ENCODE measurements at places on chromosomes 3 and 15.

DNA sequence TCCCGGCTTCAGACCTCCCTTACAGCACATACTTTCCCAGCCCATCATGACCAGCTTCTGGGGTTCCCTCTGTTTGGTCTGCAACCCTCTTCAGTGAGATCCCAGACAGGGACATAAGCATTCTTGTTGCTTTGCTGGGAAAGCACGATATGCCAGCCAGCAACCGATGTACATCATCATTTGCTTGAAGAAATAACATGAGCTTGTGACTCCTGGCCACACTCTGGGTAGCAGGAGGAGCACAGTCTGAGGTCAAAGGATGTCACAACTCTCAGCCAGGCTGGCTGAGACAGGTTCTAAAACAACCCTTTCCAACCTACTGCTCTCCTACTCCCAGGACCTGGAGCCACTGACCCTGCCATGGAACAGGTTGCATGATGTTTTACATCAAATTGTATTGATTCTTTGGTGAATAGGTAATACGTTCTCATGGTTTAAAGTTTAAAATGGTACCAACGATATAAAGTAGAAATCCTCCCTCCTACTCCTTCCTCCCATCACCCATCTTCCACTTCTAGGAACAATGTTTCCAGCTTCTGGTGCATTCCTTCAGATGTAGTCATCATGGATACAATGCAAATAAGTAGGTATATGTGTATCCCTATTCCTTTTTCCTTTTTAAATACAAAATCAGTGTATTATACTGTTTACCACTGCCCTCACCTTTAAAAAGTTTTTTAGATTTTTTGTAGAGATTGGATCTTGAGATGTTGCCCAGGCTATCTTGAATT, 190.3 kb downstream of the OPA1 start:
- DNase-seq: no peak

DNA sequence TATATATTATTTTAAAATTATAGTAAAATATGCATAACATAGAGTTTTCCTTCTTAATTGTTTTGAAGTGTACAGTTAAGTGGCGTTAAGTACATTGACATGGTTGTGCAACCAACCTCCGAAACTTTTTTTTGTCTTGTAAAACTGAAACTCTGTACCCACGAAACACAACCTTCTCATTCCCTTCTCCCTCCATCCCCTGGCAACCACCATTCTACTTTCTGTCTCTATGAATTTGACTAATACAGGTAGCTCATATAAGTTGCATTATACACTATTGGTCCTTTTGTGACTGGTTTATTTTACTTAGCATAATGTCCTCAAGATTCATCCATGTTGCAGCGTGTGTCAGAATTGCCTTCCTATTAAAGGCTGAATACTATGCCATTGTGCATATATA, 179.4 kb downstream of the SATB1 start:
- no peak for DNase-seq

- DNase-seq: no peak
Observed at GRCh38 chr3:178203650-178204049, 332.6 kb upstream of the KCNMB2 start.

GRCh38 chr3:29481969-29482767, 201.3 kb downstream of the RBMS3 start:
- DNase-seq: no peak

DNA sequence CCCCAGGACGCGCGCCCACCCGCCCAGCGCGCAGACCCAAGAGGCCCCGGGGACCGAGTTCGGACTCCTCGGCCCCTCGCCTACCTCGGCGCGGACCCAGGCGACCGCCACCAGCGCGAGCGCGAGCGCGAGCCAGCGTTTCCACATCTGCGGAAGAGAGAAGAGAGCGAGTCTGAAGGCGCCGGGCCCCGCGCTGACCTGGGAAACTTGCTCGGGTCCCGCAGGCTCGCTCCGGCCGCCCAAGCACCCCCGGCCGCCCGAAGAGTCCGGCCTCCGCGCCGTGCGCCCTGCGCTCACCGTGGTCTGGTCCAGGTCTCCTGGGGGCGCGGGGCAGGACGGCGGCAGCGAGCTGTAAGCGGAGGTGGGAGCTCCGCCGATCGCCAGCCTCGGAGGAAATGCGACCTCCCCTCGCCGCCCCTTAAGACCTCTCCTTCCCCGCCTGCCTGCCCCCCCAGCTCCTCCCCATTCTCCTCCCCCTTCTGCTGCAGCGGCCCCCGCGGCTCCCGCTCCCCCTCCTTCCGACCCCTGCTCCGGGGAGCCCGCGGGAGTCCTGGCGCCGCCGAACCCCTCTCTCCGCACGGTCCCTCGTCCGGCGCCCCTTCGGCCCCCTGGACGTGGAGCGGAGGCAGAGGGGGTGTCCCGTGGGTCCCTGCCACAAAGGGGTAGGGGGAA, at the start of gene FSTL1:
FSTL1 (minus strand) TSS at position 393 of the 672 bp plus-strand sequence; CDS start at position 147, 246 bp downstream.
- no peak for DNase-seq

- no peak for DNase-seq
Observed at GRCh38 chr3:69488026-69488425, 102.1 kb upstream of the FRMD4B start.

- no peak for DNase-seq
Observed at GRCh38 chr3:52259035-52259434, 13.5 kb downstream of the PPM1M start.

DNA sequence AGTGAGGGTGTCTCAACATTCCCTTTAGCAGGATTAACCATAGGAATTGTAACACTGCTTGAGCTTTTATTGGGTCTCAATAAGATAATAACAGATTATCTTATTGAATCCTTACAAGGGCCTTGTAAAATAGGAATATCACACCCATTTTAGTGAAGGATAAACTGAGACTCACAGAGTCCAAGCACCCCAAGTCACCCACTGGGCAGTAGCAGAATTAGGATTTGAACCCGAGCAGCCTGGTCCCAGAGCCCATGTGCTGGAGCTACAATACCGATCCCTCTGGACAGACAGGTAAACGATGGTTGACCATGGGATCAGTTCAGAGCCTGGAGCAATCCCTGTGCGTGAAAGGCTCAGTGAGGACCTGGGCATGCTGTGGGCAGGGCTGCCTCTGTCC, 56.3 kb upstream of the MRPS22 start:
- no peak for DNase-seq

GRCh38 chr3:63724987-63725386, 72.5 kb downstream of the SNTN start:
- no peak for DNase-seq

GRCh38 chr3:21290557-21290956, 460.5 kb downstream of the ZNF385D start:
- no peak for DNase-seq

DNA sequence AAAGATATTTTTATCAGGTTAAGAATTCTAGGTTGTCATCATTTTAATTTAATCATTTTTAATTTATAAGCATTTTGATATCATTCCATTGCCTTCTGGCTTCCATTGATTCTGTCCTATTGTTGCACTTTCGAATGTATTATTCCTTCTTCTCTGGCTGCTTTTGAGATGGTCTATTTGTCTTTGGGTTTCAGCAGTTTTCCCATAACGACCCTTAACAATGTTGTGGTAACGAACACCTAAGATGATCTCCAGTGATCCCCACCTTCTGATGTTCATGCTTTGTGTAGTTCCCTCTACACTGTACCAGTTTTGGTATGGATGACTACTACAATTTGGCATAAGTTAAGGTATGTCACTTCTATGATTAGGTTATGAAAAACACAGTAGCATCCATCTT, 59.9 kb downstream of the MINAR1 start:
- DNase-seq: no peak

DNA sequence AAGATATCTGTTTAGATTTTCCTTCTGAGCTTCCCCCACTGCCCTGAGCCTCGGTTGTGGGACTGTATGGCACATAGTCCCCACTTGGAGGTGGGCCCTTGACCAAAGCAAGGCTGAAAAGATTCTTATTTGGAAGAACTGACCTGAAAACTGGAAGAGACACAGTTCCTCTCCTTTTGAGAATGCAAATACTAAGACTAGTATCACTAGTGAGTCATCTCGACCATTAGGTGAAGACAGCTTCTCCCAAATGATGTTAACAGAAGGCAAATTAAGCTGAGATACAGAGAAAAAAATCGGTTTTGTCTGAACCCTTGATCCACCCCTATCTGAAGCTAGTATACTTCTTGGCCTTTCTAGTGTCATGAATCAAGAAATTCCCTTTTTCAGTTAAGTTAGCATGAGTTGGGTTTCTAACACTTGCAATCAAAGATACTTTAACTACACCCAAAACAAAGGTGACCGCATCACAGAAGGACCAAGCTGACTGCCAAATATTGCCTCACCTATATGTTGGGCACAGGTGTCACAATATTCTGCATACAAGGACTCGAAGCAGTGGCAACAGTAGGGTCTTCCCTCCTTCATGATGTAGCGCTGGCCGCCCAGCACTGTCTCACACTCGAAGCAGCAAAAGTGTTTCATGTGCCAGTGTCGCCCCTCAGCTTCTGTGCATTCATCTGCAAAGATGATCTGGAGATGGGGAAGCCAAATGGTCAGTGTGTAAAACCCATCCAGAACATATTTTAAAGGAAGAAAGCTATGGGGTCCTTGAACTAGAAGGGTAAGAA, 72.4 kb downstream of the PRICKLE2 start:
- no peak for DNase-seq

DNA sequence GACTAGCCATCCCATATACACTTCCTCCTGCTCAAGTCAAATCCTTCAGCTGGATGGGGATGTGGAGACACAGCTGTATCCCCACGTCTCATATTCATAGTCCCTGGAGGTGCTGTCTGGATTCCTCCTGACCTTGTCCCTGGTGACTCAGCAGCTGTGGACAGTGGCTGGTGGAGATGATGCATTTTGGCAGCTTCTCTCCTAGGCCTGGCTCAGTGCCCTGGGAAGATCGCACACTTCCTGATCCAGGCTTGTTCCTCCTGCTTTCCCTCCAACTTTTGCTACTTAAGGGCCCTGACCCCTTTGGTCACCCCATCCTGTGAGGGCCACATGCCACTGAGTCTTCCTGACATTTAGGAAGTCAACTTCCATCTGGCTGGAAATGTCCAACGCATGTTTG, 44.4 kb downstream of the ADAMTSL3 start:
- DNase-seq: no peak

- DNase-seq: no peak
Observed at GRCh38 chr3:143795874-143796273, 52.4 kb downstream of the SLC9A9 start.

DNA sequence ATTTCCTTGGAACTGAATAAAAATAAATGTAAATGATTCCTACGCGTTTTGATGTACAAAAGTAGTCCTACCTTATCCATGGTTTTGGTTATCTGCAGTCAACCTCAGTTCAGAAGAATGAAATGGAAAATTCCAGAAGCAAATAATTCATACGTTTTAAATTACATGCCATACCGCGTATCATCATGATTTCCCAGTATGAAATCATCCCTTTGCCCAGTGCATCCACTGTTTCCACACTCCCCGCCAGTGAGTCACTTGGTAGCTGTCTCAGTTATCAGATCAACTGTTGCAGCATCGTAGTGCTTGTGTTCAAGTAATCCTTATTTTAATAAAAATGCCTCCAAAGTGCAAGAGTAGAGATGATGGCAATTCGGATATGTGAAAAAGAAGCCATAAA, 9.1 kb upstream of the MFSD1 start:
- DNase-seq: no peak

- DNase-seq: no peak
Observed at GRCh38 chr3:159082519-159082918, 280.7 kb downstream of the MFSD1 start.

GRCh38 chr3:42421818-42422796, 11.7 kb upstream of the LYZL4 start:
- DNase-seq: no peak

GRCh38 chr15:78065973-78066946, 11.3 kb downstream of the TBC1D2B start:
- DNase-seq: no peak

DNA sequence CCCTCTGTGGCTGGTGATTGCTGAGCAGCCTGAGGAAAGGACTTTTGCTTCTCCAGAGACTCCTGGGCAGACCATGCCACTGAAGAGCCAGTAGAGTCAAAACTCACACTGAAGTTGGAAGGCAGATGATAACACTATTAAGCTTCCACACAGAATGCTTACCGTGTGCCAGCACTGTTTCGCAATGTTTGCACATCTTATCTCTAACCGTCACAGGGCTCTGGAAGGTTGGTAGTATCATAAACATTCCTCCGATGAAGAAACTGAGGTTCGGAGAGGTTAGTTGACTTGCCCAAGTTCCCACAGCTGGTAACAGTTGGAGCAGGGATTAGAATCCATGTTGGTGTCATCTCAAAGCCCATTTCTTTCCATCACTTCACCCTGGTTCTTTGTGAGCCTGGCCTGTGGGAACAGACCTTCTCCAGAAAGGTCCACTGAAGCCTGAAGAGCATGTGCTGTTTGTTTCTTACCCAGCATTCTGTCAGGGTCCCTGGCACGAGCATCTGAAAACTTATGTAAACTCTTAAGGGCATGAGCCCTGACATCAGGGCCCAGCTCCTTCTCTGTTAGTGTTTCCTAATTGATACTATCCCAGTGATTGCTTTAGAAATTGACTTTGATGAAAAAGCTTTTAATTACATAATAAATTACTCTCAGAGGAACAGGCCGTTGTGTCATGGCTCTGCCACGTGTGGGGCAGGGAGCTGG, 77.0 kb upstream of the PRR23C start:
- DNase-seq: no peak

DNA sequence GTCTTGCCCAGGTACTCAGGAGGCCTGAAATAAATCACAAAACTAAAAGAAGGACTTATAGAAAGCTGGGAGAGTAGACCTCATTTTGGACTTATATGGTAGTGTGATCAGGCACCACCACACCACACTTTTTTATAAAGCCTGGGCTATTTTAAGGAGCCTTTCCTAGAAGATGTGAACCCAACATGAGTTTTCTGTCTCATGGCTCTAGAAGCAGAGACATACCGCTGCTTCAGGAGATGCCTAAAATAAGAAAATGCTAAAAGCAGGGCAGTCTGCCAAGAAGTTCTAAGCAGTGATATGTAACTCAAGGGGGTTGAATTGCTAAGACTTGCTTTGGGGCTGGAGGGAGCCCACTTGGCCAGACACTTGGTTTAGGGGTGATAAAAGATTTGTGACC, 49.6 kb downstream of the SUMF1 start:
- DNase-seq: no peak

GRCh38 chr3:143896486-143896885, 48.2 kb upstream of the SLC9A9 start:
- DNase-seq: no peak

- DNase-seq: no peak
Observed at GRCh38 chr3:148379763-148380382, 317.8 kb upstream of the AGTR1 start.

DNA sequence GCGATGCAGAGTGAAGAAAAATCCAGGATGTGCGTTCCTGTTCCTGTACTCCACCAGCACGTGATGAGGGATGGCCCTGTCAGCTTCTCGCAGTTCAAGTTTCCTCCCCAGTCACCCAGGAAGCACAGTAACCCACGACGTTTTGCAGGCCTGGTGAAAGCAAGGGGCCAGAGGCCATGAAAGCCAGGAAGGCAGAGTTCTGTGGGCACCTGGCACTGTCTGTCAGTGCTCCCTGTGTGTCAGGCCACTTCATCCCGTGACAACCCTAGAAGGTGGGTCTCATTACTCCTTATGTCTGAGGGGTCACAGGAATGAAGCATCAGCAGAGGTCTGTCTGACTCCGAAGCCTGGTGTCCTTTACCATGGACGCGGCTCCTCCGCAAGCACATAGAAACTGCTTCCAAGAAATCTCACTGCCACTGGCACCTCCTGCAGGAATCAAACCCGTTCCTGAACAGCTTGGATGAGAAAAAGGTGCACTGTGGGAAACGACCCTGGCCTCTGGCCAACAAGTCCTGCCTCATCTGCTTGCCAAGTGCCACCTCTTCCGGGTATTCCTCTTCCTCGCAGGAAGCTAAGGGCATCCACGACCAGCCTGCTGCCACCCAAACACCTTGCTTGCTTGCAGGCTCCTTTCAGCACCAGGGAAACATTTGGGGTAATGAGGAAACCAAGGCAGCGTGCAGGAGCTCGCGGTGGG, 14.6 kb downstream of the RAB43 start:
- no peak for DNase-seq

GRCh38 chr3:27085829-27086730, 283.1 kb downstream of the NEK10 start:
- no peak for DNase-seq

All from stimulated activated CD4-positive, alpha-beta T cell treated with anti-CD3 and anti-CD28 coated beads, TNF-alpha, amount 100 ng/mL, for 48 hours (primary cell).